ENCODE measurements at places on chromosomes 2 and 18.

DNA sequence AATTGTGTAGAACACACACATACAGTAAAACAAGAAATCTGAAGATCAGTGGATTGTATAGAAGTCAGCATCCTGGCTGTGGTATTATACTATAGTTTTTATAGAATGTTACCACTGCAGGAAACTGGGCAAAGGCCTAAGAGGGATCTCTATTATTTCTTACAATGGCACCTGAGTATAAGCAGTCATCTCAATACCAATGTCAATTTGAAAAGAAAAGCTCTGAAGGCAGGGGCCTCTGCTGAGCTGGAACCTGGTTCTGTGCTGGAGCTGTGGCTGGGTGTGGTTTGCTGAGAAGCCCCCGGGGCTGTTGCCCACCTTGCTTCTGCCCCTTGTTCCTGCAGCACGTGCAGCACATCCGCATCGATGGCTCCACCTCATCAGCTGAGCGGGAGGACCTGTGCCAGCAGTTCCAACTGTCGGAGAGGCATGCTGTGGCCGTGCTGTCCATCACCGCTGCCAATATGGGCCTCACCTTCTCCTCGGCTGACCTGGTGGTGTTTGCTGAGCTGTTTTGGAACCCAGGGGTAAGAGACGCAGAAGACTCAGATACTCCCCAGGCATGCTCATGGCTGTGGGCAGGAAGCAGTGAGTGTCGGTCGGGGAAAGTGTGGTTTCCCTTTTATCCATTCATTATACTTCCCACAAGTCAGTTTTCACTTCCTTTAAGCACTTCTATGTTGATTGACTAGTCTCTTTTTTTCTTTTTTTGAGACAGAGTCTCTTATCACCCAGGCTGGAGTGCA is 23.5 kb upstream of the RPL37A start:
- no peak for DNase-seq

DNA sequence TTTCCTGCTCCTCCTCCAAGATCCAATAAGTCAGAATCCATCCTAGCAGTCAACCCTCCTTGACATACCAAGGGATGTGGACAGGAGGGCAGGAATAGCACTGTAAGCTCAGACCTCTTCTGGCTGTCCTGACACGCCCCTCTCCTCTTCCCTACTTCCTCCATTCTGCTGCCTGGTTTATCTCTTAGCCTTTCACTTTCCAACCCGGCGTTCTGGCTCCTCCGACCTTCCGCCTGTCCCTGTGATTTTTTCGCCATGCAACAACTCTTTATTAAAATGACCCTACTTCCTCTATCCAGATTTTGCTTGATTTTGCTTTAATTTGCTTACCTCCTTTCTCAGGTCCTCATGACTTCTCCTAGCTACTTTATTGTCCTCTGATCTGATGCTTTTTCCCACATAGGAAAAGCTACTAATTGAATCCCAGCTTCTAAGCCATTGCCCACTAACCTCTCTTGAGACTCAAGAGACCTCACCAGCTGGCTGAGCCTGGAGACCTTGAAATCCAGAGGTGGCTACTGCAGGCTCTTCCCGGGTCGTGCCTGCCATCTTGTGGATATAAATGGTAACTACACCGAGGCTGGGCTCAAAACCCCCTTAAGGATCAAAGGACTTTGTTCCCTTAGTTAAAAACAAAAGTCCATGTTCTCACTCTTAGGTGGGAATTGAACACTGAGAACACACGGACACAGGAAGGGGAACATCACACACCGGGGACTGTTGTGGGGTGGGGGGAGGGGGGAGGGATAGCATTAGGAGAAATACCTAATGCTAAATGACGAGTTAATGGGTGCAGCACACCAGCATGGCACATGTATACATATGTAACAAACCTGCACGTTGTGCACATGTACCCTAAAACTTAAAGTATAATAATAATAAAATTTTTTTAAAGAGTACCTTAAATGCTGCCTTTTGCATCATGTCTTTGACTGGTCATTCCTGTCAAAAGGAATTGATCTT is 139.4 kb downstream of the AKAIN1 start:
- no peak for DNase-seq

- no peak for DNase-seq
Measured at GRCh38 chr18:48036226-48036625, 105.8 kb upstream of the SMAD2 start.

- no peak for DNase-seq
Measured at GRCh38 chr2:160227293-160227915, 27.3 kb upstream of the ITGB6 start.

DNA sequence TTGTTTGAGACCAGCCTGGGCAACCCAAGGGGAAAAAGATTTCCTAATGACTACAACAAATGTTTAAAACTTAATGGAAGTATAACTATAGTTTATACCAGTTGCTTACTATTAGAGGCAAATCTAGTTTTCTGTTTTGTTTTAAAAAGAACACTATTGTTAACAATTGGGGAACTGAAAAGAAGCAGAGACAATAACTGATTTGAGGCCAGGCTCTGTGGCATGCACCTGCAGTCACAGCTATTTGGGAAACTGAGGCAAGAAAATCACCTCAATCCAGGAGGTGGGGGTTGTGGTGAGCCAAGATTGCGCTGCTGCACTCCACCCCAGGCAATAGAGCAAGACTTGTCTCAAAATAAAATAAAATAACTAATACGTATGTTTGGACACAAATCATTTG is 28.2 kb upstream of the USP34 start:
- no peak for DNase-seq

- no peak for DNase-seq
Measured at GRCh38 chr2:230908092-230908594, 16.9 kb downstream of the GPR55 start.

DNA sequence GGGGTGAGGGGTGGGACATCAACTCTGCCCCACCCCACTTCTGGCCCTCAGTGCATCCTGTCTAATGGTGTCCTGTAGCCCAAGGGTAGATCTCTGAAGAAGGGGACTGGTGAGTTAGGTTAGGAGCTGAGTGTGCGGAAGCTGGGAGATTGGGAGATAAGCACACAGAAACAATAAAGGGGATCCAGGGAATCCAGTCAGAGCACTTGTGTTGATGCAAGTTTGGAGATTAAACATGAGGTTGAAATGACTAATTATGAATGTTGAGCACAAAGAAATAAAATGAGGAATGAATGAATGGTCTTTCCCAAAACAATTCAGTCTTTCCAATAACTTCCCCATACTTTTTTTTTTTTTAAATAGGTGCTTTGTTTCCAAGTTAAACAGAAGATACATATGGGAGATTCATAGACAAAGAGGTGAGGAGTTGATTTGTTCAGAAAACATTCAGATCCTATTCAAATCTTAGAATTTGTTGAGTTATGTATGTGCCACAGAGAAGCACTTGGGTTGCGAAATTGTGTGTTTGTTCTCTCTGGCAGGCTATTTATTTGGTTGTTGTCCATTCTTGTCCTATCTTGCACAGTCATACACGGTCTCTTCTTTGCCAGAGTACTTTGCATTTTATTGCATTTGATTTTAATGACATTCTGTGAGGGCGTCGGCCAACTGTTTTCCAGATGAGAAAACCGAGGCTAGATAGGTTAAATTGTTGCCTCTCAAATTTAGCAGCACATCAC is 31.6 kb upstream of the NABP1 start:
- DNase-seq = no peak

DNA sequence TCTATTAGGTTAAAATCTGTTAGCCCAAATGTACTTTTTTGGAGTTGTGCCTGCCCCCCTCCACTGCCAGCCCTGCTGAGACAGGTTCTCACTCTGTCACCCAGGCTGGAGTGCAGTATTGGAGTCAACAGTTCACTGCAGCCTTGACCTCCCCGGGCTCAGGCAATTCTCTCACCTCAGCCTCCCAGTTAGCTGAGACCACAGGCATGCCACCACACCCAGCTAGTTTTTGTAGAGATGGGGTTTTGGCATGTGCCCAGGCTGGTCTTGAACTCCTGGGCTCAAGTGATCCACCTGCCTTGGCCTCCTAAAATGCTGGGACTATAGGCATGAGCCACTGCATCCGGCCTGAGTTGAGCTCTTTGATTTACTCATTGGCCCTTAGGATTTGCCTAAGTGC is 110.7 kb downstream of the ICA1L start:
- no peak for DNase-seq

- no peak for DNase-seq
Measured at GRCh38 chr2:207483066-207483465, 46.7 kb upstream of the CREB1 start.

GRCh38 chr2:214261683-214262082 is 149.2 kb upstream of the VWC2L start:
- no peak for DNase-seq

DNA sequence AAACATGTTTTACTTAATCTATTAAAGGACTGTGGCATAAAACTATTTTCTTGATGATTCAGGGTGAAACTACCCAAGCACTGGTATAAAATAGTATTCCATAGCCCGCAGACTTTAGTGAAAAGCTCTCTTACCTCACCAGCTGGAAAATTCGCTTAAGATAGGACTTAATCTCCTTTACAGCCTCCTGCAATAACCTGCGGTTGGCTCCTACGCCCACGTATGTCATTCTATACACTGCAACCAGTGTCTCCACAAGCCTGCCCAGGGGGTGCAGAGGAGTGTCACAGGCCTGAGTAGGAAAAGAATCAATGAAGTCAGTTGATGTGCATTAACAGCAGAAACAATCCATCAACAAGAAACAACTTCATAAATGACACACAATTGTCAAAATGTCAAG is 11.3 kb upstream of the MPP4 start:
- no peak for DNase-seq

DNA sequence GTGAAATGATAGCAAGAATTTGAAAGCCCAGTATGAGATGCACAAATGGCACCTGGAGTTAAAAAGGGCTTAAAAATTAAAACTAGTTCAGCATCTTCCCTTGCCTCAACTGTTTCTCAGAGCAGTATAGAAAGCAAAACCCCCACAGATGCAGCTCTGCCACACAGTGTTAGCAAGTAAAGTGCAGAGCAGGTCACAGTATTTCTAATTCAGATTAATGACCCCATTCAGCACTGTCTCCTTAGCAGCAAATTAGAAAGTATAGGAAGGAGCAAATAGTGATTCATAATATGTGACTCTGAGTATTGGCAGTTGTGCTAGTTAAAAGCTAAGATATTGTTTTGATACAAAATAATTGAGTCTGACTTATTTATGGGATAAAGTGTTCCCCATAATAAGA is 73.8 kb upstream of the CCDC85A start:
- DNase-seq = no peak

- DNase-seq = no peak
Measured at GRCh38 chr18:35042389-35043071, 1.3 kb downstream of the MAPRE2 start.

GRCh38 chr18:61967252-61967891 is 74.6 kb upstream of the RNF152 start:
- DNase-seq = no peak

DNA sequence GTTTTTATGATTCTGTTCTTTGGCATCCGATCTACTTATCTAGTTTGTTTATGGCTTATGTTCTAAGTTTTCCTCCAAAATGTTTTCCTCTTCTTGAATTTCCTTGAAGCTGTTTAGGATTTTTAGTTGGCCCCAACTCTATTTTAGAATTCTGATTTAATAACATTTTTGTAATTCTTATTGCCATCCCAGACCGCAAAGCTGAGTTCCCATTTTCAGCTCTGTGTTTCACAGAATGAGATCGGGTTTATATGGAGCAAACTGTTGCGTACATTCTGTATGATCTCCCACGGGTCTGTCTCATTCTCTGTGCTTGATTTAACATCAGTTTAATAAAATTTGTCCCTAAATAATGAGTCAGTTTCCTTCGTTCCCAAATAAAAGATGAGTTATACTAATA is 59.3 kb downstream of the DPP4 start:
- DNase-seq = no peak

DNA sequence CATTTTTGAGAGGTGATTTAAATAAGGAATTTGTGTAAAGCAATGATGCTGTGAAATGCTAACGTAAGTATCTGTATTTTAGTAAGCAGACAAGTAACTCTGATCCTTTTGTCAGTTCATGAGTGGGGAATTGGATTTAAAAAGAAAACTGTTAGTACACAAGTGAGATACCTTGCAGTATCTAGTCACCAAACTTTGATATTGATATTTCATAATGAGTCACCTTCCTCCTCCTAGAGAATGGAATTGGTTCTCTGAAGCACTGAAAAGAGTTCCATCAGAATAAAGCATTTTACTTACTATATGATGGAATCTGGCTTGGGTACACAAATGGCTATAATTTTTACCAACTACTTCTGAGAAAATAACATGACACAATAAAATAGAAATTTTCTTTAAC is 232.2 kb downstream of the ZNF804A start:
- DNase-seq = no peak

GRCh38 chr2:54942373-54942772 is 107.9 kb downstream of the RTN4 start:
- peak; percentile 11 for DNase-seq

- no peak for DNase-seq
Measured at GRCh38 chr2:12008425-12009061, 262.1 kb downstream of the LPIN1 start.

GRCh38 chr18:10736984-10737383 is 211.2 kb downstream of the NAPG start:
- DNase-seq = no peak

DNA sequence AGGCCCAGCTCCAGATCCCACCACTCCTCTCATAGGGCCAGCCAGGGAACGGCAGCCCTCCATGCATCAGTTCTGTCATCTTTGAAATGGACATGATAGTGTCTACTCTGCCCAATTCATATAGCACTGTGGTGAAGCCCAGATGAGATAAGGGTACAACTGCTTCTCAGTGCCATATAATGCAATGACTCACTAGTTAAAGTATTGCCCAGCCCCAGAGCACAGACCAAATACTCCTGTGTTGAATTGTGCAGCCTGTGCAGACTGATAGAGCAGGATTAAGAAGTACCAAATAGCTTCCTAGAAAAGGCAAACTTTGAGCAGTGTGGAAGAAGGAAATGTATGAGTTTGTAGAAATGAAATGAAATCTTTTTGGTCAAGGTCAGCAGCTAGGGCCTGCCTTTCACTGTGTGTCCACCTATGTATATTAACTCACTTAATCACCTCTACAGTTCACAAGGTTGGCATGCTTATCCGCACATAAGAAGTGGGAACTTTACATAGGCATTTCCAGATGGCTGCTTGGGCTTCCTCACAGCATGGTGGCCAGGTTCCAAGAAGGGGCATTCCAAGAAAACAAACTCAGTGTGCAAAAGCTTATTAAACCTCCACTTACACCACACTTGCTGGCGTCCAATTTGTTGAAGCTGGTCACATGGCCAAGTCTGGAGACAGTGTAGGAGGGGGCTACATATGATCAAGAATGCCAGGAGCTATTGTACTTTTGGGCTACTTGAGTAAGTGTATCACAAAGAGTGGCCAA is 102.8 kb upstream of the COPS8 start:
- no peak for DNase-seq

GRCh38 chr2:143217512-143218115 is 88.4 kb downstream of the ARHGAP15 start:
- DNase-seq = no peak

All from stimulated activated CD8-positive, alpha-beta memory T cell treated with anti-CD3 and anti-CD28 coated beads, Interleukin-7, amount 100 ng/mL, for 4 hours (primary cell).